Chondrocyte (in vitro differentiated cells): ENCODE measurements at places on chromosomes 6 and 20. TPM values are rescaled to one million over a fixed set of nuclear protein-coding genes. Genes with fewer than 3 reads are reported as not detected.
A peak's percentile ranks its signal among the peaks of the same experiment; 100 is the strongest.

EYS gene
- not detected in 3 replicates for total RNA-seq

TCF15 gene
- total RNA-seq = 0.28 to 0.50 TPM in 2 of 3 replicates, not detected in the other

GRCh38 chr6:145480024-145480423, 255.3 kb downstream of the EPM2A start:
- no peak for DNase-seq
- H3K36me3 ChIP-seq = peaks cover 1% of the 10 kb centered on the region
- no peaks in the 10 kb centered on the region for H3K27me3 ChIP-seq
- no peak overlapping the region for H3K27ac ChIP-seq

GRCh38 chr6:73738367-73739028, 42.5 kb downstream of the CD109 start:
- H3K4me1 ChIP-seq = peaks cover 23% of the 10 kb centered on the region
- no peaks in the 10 kb centered on the region for H3K27me3 ChIP-seq
- peaks cover 4% of the 10 kb centered on the region for H3K36me3 ChIP-seq
- no peak overlapping the region for H3K4me3 ChIP-seq

GRCh38 chr6:35745509-35745908, 8.7 kb downstream of the ARMC12 start:
- no peak for DNase-seq
- peaks cover 2% of the 10 kb centered on the region for H3K27me3 ChIP-seq
- no peaks in the 10 kb centered on the region for H3K4me1 ChIP-seq
- H3K27ac ChIP-seq = no peak overlapping the region

DNA sequence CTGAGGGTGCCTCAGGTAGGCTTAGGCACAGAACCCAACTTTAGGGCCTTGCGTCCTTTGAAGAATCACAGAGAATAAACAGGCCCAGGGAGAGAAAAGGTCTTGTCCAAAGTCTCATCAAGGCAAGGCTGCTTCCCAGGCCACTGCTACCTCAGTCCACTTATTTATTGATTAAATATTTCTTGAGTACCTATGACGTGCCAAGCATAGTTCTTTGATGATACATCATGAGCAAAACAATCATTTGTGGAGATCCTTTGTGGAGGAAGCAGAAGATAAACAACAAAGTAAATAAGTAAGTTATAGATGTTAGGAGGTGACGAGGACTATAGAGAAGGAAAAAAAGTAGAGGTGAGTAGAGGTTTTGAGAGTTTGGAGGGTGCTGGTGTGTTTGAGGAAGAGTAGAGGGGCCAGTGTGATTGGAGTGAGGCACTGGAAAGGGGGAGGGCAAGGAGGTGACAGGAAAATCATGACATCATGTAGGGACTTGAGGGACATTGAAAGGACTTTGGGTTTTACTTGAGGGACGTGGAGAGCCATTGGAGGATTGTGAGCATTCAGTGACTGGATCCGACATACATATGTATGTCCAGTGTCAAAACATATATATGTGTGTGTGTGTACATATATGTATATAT, 14.1 kb upstream of the CHMP4B start:
- DNase-seq = no peak
- H3K27me3 ChIP-seq = no peaks in the 10 kb centered on the region
- no peak overlapping the region for H3K4me3 ChIP-seq
- H3K27ac ChIP-seq = no peak overlapping the region

- no peaks in the 10 kb centered on the region for H3K27me3 ChIP-seq
- H3K4me1 ChIP-seq = peaks cover 66% of the 10 kb centered on the region
- no peak for DNase-seq
- H3K4me3 ChIP-seq = no peak overlapping the region
- peak overlapping the region; percentile 99 for H3K27ac ChIP-seq
Observed at GRCh38 chr6:113630738-113631535, 226.2 kb upstream of the MARCKS start.

DNA sequence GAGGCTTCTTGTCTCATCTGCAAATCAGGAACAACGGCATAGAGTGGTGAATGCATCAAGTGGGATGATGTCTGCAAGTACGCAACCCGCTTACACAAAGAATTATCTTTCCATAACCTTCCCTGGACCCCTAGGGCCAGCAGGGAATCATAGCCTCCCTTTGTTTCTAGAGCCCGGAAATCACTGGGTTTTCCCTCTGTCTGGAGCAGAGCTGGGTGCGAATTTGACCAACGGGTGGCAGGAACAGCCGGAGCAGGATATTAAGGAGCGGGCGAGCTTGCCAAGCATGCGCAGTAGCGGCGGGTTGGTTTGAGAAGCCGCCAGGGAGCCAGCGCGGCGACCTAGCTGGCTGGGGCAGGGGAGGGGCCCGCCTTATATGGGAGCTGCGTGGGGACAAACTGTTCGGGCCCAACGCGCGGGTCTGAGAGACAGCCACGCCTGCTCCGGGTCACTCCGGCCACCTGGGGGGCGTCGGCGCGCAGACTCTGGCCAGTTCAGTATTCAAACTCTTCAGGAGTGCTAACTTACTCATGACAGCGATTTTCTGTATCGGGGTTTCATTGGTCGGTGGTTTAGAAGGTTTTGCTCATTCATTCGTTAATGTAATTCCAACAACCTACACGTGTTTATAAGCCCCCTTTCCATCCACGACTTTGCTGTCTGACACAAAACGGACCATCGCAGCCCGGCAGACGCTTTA, 1.6 kb upstream of the KIF16B start:
- H3K27me3 ChIP-seq = no peaks in the 10 kb centered on the region
- H3K4me3 ChIP-seq = peak overlapping the region; percentile 90
- H3K4me1 ChIP-seq = peaks cover 34% of the 10 kb centered on the region
- H3K27ac ChIP-seq = peak overlapping the region; percentile 68

DNA sequence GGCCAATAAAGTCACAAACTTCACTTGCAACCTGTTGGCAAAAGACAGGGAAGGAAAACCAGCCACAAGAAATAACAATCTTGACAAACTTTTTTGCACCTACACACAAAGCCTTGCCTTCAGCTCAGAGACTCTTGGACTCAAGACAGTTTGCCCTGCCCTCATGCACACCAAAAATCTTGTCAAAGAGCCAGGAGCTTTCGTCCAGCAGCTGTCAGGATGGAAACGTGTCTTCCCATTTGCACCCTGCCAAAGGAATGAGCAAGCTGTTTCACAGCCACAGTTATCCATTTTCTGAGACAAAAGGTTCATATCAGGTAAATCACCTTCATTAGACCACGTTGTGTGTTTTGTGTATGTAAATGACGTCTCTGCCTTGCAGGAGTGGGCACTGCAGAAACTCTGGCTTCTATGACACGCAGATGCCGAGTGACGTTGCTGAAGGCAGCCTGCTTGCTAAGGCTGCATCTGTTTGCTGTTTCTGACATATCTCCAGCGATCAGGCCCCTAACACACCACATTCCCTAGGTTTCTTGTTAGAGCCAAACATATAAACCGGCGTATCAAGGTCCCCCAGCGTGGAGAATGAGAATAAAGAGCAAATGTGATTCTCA, 193.4 kb downstream of the SYNDIG1 start:
- H3K4me1 ChIP-seq = peaks cover 28% of the 10 kb centered on the region
- no peaks in the 10 kb centered on the region for H3K27me3 ChIP-seq
- H3K4me3 ChIP-seq = no peak overlapping the region
- H3K27ac ChIP-seq = no peak overlapping the region
- DNase-seq = peak; percentile 39

SMIM26 gene
- total RNA-seq = 37.9 to 47.7 TPM (median 39.6 TPM) in 3 replicates

DNA sequence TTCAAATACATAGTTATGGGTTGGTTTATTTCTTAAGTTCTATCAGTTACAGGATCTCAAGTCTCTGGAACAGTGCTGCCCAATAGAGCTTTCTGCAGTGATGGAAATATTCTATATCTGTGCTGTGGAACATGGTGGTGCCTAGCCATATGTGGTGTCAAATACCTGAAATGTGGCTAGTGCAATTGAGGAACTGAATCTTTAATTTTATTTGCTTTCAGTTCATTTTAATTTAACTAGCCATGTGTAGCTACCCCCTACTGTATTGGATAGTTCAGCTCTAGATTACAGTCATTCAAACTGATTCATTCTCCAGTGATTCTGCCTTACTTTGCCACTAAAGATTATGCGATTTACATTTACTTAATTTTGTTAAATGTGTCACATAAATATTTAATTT, 503.2 kb downstream of the CDKAL1 start:
- no peaks in the 10 kb centered on the region for H3K27me3 ChIP-seq
- DNase-seq = no peak
- no peak overlapping the region for H3K27ac ChIP-seq
- no peak overlapping the region for H3K4me3 ChIP-seq

- no peaks in the 10 kb centered on the region for H3K36me3 ChIP-seq
- H3K4me3 ChIP-seq = no peak overlapping the region
- no peaks in the 10 kb centered on the region for H3K4me1 ChIP-seq
- DNase-seq = no peak
Observed at GRCh38 chr20:59103573-59103972, 60.0 kb upstream of the ZNF831 start.

DNA sequence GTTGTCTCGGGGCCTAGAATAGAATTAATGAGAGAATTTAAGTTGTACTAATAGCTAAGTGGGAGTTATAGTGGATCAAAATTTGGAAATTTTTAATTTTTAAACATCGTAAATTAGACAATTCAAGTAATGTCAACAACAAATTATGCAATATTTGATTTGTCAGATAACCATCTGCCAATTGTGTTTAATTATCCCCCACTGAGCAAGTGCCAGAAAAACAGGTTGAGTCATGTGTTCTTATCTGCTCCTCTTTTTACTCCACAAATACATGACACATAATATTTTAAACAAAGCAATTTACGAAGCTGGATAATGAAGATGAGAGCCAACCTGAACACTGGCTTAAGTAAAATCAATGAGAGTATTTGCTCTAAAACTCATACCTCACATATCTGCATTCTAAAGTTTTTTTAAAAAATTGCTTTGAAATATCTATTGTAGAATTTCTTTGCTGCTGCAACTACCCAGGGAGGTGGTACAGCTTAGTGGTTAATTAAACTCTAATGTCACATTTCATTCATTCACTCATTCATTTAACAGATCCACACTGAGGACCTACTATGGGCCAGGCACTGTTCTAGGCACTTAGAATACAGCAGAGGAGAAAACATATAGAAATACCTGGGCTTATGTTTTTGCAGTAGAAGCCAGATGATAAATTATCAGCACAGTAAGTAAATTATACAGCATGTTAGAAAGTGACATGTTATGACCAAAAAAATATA, 57.1 kb upstream of the MAP7 start:
- no peaks in the 10 kb centered on the region for H3K36me3 ChIP-seq
- H3K4me3 ChIP-seq = no peak overlapping the region
- H3K27me3 ChIP-seq = no peaks in the 10 kb centered on the region
- H3K27ac ChIP-seq = peak overlapping the region; percentile 33
- DNase-seq = no peak

DNA sequence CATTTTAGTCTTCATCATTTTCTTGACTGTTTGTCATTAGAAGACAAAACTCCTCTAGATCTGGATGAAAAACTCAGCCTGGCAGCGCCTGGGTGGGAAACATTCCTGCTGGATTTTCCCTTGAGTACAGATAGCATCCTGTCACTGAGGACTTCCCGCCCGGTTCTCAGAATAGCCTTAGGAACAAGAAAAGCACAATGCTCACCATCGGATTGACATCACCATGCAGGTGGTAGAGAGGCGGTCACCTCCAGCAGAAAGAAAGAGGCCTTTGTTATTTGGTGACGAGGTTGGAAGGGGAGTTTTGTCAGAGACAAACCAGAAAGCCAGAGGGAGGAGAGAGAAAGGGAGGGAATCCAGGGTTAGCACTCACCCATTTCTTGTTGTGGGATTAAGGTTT, 39.8 kb downstream of the KIF25 start:
- no peak overlapping the region for H3K27ac ChIP-seq
- H3K4me1 ChIP-seq = peaks cover 23% of the 10 kb centered on the region
- DNase-seq = no peak

- H3K27ac ChIP-seq = no peak overlapping the region
- H3K36me3 ChIP-seq = no peaks in the 10 kb centered on the region
- no peaks in the 10 kb centered on the region for H3K4me1 ChIP-seq
- no peak overlapping the region for H3K4me3 ChIP-seq
Observed at GRCh38 chr20:58094160-58094559, 134.3 kb downstream of the ANKRD60 start.

- H3K27ac ChIP-seq = no peak overlapping the region
- no peaks in the 10 kb centered on the region for H3K27me3 ChIP-seq
- no peaks in the 10 kb centered on the region for H3K36me3 ChIP-seq
- H3K4me1 ChIP-seq = peaks cover 42% of the 10 kb centered on the region
Observed at GRCh38 chr6:19715167-19715551, 122.0 kb upstream of the ID4 start.

GRCh38 chr6:52517502-52518278, 59.2 kb downstream of the TRAM2 start:
- H3K4me1 ChIP-seq = peaks cover 98% of the 10 kb centered on the region
- peaks cover 53% of the 10 kb centered on the region for H3K36me3 ChIP-seq
- peak overlapping the region; percentile 59 for H3K4me3 ChIP-seq
- H3K27ac ChIP-seq = peak overlapping the region; percentile 97

DNA sequence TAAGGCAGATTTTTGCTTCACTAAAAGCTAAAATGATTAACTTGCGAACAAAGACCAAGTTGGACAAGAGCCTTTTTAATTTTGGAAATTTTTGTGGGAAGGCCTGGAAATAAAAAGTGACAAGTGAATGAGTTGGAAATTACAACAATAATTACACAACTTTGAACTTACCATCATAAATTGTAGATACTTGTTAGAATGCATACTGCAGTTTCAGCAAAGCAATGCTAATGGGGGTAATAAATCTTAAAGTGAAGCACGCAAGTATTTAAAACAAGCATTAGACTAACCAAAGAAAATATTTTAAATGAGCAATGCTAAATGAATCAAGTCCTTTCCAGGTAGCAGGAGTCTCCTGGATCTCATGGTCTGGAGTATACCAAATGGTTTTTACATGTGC, 83.2 kb upstream of the EYA4 start:
- peaks cover 5% of the 10 kb centered on the region for H3K4me1 ChIP-seq
- no peak overlapping the region for H3K4me3 ChIP-seq
- DNase-seq = no peak

GRCh38 chr20:37356387-37356786, 10.4 kb downstream of the SRC start:
- peaks cover 24% of the 10 kb centered on the region for H3K4me1 ChIP-seq
- peak overlapping the region; percentile 57 for H3K27ac ChIP-seq
- H3K27me3 ChIP-seq = no peaks in the 10 kb centered on the region
- DNase-seq = peak; percentile 82
- H3K4me3 ChIP-seq = no peak overlapping the region

DNA sequence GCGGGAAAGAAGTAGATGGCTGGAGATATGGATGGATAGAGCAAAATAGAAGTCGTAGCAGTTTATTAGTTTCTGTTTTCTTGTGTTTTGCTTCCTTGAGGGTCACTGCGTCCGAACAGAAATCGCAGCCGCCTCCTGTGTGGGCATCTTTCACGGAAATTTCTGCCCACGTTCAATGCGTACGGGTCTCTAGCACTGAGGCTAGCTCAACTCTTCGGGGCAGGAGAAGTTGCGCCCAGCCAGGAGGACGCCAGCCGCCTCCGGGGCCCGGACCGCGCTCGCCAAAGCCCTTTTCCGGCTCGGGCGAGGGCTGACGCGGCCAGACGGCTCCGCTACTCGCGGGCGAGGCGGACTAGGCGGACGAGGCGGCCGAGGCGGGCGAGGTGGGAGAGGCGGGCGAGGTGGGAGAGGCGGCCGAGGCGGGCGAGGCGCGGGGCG, 814 bp downstream of the TFAP2B start:
- no peak for DNase-seq
- peaks cover 3% of the 10 kb centered on the region for H3K36me3 ChIP-seq
- peak overlapping the region; percentile 98 for H3K4me3 ChIP-seq
- peaks cover 2% of the 10 kb centered on the region for H3K27me3 ChIP-seq
- H3K4me1 ChIP-seq = peaks cover 62% of the 10 kb centered on the region
- H3K27ac ChIP-seq = peak overlapping the region; percentile 99

- no peaks in the 10 kb centered on the region for H3K4me1 ChIP-seq
- H3K4me3 ChIP-seq = no peak overlapping the region
- H3K27me3 ChIP-seq = peaks cover 22% of the 10 kb centered on the region
Observed at GRCh38 chr20:59614714-59615113, 10.4 kb downstream of the PHACTR3 start.

ADAM33 gene
- total RNA-seq = 4.1 to 13.1 TPM (median 12.2 TPM) in 3 replicates
